ENCODE measurements at places on chromosomes 7 and 10.

GRCh38 chr7:139108266-139109187 lies 993 bp downstream of the ZC3HAV1 start:
- peak; percentile 27 for DNase-seq

GRCh38 chr10:95264227-95265051 lies 26.4 kb downstream of the PDLIM1 start:
- no peak for DNase-seq

DNA sequence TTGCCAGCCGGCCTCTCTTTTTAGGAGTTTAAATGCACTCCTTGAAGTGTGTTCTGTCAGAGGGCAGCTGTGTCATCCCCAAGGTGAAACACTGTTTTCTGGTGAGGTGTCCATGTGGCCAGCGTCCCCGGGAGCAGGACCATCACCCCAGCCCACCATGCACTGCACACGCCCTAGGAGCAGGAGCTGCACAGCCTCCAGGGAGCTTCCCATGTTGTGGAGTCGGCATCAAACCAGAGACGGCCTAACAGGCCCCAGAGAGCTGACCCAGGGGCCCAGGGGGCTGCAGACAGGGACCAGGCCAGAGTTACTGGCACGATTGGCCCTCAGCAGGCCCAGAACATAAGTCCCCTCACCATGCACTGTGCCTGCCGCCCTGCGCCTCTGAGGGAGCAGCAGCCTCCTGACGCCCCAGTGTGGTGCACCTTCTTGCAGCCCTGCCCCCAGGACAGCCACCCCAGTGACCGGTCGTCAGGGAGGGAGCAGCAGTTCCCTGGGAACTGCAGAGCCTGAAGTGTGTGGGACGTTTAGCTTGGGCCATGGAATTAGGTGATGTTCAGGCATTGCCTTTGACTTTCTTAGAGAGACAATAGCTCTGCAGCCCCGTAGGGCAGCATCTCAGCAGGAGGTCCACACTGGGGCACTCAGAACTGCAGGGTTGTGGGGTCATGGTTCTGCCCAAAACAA lies 97.9 kb downstream of the NKX6-2 start:
- no peak for DNase-seq

GRCh38 chr7:24540956-24541355 lies 32.3 kb upstream of the PALS2 start:
- no peak for DNase-seq

DNA sequence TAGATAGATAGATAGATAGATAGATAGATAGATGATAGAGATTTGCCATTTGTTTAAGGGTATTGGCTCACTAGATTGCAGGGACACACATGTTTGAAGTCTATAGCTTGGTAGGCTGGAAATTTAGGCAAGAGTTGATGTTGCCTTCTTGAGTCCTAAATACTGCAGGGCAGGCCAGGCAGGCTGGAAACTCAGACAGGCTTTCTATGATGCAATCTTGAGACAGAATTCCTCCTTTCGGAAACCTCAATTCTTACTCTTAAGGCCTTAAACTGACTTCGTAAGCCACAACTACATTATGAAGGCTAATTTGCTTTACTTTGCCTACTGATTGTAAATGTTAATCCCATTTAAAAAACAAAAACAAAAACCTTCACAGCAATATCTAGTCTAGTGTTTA lies 322.9 kb upstream of the AKR1E2 start:
- DNase-seq, result no peak

GRCh38 chr7:17815318-17815717 lies 125.0 kb downstream of the SNX13 start:
- DNase-seq, result no peak

GRCh38 chr10:75606203-75606779 lies 174.9 kb downstream of the LRMDA start:
- no peak for DNase-seq

DNA sequence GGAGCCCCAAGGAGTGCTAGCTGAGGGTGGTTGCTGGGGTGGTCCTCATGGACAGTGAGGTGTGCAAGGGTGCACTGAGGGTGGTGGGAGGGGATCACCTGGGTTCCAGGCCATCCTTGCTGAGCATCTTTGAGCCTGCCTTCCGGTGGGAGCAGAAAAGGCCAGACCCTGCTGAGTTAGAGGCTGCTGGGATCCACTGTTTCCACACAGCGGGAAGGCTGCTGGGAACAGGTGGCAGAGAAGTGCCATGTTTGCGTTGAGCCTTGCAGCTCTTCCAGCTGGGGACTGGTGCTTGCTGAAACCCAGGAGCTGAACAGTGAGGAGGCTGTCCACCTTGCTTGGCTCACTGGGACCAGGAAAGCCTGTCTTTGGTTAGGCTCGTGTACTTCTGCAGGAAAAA lies 34.9 kb downstream of the PRF1 start:
- no peak for DNase-seq

DNA sequence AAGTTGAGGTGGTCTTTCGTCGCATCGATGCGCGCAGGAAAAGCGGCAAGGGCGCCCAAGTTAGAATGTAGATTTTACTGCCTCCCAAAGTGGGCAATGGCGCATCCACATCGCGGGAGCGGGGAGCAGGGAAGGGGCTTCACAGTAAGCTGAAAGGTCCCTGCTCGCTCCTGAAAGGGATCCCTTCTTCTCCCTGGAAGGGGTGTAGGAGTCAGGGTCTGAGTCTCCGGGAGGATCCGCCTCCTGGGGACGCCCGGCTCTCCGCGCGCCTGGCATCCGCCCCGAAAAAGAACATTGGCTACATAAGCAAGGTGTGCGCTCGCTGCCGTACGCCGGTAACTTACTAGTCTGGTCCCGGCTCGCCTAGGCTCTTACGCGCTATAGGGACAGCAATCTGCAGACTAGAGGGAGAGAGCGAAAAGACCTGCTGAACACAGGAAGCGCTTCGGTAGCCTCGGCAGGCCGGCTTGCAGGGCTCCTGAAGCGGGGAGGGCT lies 804 bp downstream of the UNC5B start:
- DNase-seq, result peak; percentile 21

- no peak for DNase-seq
These were observed 129.7 kb downstream of the C10orf105 start for GRCh38 chr10:71589617-71590551.

DNA sequence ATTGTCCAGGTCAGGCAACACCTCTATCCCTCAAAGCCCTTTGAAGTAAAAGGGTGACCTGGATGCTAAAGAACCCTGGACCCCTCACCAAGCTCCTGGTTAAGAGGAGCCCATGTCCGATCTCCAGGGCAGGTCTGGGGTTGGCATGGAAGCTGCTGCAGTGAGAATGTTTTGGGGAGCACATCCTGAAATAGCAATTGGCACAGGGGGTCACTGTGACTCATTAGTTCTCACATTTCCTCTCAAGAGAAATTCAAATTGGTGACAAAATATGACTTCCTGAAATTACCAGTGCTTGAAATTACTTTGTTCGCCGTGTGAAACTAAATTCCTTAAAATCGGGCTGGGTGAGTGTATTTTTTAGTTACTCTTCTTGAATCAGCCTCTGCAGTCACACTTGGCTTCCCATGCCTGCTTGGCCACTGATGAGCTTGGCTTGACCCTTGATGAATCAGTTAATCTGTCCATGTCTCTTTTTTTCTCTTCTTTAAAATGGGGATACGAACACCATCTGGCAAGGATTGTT lies 18.8 kb upstream of the ARHGAP22 start:
- DNase-seq, result no peak

Measured in stimulated activated CD4-positive, alpha-beta T cell treated with anti-CD3 and anti-CD28 coated beads, Interleukin-4, amount 100 ng/mL, for 1 hour (primary cell).